ENCODE measurements at places on chromosomes 11 and 22.

- DNase-seq: no peak
Observed at GRCh38 chr11:112826788-112827187, 134.4 kb upstream of the NCAM1 start.

GRCh38 chr22:49294656-49295464, 532.8 kb downstream of the BRD1 start:
- no peak for DNase-seq

GRCh38 chr11:121895919-121896318, 220.1 kb downstream of the BLID start:
- DNase-seq: no peak

DNA sequence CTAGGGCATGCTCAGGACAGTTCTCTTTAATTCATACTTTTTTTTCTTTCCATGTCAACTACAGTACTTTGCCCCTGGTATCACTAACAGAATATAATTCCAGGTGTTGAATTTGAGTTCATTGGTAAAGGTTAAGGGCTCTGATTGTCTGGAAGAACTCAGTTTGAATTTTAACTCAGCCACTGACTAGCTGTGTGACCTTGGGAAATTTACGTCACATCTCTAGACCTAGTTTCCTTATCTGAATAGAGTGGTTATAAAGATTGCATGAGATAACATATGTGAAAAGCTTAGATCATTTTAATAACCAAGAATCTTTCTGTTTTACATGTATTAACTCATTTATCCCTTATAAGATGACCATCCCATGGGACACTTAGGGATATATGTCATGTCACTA, 15.8 kb upstream of the ZC3H12C start:
- no peak for DNase-seq

DNA sequence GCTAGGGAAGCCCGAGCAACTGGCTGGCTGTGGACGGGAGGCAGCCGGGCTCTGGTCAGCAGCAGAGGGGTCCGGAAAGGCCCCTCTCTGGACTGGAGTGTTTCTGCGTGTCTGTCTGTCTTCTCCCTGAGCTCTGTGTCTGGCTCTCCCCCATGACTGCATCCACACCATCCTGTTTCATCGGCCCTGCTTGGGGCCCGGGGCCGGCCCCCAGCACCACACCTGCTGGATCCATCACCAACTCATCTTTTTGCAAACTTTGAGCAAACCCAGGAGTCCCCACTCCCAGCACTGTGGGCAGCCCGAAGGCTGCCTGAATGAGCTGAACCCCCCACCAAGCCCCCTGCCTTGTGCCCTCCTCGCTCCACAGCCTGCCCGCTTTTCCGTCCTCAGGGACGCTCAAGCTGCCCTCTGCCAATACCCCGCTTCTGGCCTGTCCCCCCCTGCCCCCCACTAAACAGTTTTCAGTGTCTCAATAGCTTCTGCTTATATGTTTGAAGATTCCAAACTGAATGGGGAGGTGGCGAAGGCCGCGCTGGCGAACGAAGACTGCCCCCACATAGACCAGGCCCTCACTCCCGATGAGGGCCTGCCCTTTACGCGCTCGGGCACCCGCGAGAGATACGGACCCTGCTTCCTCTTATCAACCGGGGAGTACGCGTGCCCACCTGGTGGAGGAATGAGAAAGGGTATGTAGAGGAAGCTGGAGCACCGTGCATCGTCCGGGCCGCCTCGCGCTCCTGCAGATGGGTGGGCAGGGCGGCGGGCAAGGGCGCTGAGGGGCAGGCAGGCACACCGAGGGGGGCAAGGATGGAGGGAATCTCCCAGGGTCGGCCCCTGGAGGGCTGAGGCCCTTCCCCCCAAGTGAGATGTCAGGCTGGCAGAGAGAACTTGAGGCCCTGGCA, 44.6 kb downstream of the KCNC1 start:
- no peak for DNase-seq
